ENCODE measurements at places on chromosomes 2 and 18.

DNA sequence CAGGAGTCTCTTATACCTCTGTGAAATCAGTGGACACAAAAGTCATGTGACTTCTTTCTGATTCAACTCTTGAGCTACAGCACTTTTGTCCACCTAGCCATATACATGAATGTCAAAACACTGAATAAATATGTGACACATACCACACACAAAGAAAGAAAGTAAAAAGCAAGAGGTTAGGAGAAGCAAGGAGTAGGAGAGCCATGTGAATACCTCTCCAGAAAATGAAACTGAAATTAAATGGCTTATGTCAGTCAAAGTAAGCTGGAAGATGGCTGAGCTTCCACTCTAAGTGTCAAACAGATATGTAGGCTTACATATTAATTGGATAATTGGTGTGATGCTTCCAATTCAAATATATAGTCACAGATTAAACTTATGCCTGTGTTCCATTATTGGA lies 1050.5 kb downstream of the BCL11A start:
- no peak for DNase-seq

DNA sequence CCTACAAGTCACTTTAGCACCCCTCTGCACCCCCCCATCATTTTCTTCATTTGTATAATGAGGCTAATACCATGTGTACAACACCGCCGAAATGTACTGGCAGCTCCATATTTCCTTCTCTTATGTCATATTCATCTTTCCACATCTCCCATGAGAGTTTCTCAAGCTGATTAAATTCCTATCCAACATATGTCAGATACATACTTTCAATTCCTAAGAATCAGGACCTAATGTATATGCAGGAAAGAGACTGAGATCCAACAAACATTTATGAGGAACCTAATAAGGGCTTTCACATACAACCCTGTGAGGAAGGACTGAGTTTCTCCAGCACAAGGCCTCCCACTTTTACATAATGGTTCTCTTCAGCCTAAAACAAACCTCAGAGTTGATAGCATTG lies 41.9 kb downstream of the PRKD3 start:
- no peak for DNase-seq

DNA sequence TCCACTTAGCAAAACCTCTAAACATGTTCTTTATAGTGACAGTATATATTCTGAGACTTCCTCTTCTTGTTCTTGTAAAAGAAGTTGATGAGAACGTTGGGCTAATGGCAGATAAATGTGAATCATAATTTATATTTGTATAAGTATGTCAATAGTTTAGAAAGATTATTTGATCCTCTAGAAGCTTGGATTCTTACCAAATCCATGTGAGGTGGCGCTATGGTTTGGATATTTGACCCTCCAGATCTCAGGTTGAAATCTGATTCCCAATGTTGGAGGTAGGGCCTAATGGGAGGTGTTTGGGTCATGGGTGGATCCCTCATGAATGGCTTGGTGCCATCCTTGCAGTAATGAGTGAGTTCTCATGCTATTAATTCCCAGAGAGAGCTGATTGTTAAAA lies 29.8 kb upstream of the SCN1A start:
- DNase-seq = no peak

GRCh38 chr2:176553685-176554100 lies 284.5 kb downstream of the MTX2 start:
- DNase-seq = no peak

- DNase-seq = no peak
Measured at GRCh38 chr2:64526034-64526433, 1.9 kb downstream of the AFTPH start.
